ENCODE measurements at places on chromosomes 1 and 21. TPM values are rescaled to one million over a fixed set of nuclear protein-coding genes. Genes with fewer than 3 reads are reported as not detected.

Gene FCRL5
- total RNA-seq: 3.8 TPM

Gene S100A8
- 31.6 TPM for total RNA-seq

Gene C1orf115
- total RNA-seq: 13.1 TPM

Gene SPRR2E
- total RNA-seq: not detected

Gene SPATA1
- total RNA-seq: 0.96 TPM
